ENCODE measurements at places on chromosomes 16 and 17.

GRCh38 chr16:24272379-24272778, 16.2 kb downstream of the CACNG3 start:
- no peak for DNase-seq

GRCh38 chr17:6126768-6127167, 56.6 kb downstream of the WSCD1 start:
- no peak for DNase-seq

DNA sequence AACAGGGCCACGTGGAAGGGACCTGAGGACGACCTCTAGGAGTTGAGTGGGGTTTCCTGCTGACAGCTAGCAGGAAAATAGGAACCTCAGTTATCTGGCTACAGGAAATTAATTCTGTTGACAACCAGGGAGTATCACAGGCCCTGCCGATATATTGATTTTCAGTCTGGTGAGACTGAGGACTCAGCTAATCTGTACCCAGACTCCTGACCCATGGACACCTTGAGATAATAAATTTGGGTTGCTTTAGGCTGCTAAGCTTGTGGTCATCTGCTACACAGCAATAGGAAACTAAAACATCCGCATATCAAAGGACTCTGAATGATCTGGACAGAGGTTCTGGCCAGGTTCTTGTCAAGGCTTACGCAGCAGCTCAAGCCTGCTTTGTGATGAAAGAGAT, 80.8 kb upstream of the CNEP1R1 start:
- DNase-seq = no peak

GRCh38 chr16:75244225-75244809, 7.1 kb downstream of the BCAR1 start:
- no peak for DNase-seq

GRCh38 chr17:45873728-45874127, 20.6 kb upstream of the MAPT start:
- DNase-seq = no peak

- DNase-seq = no peak
Measured at GRCh38 chr17:36496018-36496789, 9.7 kb downstream of the ZNHIT3 start.

- no peak for DNase-seq
Measured at GRCh38 chr17:1385861-1386260, 14.2 kb downstream of the YWHAE start.

- no peak for DNase-seq
Measured at GRCh38 chr17:30104575-30105339, 11.9 kb upstream of the NSRP1 start.

- no peak for DNase-seq
Measured at GRCh38 chr17:2841606-2842005, 45.4 kb downstream of the RAP1GAP2 start.

DNA sequence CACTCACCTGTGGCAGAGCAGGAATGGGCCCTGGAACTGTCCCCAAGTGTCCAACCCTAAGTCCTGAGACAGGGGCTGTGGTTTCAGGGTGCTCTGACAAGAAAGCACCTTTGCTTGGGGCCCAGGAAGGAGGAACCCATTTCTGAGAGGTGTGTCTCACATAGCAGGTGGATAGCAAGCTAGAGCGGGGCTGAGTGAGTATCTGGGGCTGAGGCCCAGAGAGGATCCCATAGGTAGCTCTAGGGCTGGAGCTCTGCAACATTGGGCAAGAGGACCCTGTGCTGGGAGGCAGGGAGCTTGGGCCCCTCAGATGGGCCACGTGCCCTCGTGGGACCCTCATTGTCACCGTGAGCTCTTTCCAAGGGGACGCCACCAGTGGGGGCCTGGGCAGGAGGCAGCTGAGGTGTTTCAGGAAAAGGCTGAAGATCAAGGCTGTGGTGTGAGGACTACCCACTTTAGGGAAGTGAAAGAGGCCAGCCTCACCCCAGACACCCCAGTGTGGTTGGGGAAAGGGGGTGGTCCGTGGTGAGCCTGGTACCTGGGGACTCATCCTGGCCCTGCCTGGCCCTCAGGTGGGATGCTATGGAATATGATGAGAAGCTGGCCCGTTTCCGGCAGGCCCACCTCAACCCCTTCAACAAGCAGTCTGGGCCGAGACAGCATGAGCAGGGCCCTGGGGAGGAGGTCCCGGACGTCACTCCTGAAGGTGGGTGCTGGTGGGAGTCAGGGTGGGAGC, 5.3 kb downstream of the DEF8 start:
- no peak for DNase-seq

GRCh38 chr17:9003355-9004131, 17.8 kb upstream of the NTN1 start:
- no peak for DNase-seq

DNA sequence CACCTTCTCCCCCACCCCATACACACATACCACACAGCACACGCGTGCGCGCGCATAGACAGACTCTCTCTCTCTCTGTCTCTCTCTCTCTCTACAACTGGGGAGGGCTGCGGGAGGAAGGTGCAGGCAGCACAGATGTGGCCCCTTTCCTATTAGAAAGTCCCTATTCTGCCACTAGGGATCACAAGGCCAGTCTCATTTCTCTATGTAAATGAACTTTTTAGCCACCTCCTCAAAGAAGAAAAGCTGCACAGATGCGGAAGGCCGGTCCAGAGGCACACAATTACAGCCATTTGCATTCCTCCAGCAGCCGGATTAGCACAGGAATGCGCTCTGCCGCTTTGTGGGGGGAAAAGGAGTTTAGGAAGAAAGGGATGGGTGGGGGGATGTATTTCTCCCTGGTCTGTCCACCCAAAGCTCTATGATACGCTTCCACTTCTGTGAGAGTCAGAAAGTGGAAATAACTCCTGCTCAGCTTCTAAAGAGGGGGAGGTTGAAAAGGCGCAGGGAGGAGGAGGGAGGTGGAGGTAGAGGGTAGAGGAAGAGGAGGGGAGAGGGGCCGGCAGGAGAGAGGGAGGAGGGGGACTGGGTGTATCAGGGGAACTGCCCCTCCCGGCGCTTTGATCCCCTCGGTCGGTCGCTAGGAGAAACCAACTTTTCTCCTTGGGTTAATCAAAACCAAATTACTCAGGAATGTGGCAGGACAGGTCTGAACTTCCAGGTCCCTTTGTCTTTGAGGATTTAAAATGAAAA, 11.7 kb downstream of the ZFHX3 start:
- DNase-seq = no peak

DNA sequence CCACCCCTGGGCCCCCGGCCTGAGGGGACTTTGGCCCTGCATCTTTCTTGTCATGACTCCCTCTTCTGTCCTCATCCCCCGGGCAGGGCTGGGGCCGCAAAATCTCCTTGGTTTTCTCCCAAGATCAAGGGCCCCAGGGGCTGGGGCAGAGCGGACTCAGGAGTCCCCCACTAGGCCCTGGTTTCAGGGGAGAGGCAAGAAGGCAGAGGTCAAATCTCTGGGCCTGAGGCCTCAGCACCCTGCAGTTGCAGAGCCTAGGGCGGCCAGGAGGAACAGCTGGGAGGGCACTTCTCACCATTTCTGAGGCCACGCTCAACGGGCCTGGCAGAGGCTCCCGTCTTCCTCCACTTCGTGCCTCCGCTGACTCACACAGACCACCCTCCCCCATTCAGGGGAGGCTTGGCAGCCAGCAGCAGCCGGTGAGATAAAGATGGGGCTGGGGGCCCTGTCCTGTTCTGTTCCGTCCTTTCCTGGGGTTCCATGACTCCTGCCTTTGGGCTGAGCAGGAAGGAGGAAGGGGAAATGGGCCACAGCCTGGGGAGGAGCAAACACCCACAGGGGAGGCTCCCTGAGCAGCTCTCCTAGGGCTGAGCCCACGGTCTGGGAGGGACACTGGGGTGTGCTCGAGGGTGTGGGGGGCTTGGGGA, 12.4 kb downstream of the ZSCAN10 start:
- no peak for DNase-seq

- no peak for DNase-seq
Measured at GRCh38 chr16:61362585-61362984, 673.7 kb downstream of the CDH8 start.

GRCh38 chr16:73997340-73997711, 299.3 kb upstream of the PSMD7 start:
- no peak for DNase-seq

DNA sequence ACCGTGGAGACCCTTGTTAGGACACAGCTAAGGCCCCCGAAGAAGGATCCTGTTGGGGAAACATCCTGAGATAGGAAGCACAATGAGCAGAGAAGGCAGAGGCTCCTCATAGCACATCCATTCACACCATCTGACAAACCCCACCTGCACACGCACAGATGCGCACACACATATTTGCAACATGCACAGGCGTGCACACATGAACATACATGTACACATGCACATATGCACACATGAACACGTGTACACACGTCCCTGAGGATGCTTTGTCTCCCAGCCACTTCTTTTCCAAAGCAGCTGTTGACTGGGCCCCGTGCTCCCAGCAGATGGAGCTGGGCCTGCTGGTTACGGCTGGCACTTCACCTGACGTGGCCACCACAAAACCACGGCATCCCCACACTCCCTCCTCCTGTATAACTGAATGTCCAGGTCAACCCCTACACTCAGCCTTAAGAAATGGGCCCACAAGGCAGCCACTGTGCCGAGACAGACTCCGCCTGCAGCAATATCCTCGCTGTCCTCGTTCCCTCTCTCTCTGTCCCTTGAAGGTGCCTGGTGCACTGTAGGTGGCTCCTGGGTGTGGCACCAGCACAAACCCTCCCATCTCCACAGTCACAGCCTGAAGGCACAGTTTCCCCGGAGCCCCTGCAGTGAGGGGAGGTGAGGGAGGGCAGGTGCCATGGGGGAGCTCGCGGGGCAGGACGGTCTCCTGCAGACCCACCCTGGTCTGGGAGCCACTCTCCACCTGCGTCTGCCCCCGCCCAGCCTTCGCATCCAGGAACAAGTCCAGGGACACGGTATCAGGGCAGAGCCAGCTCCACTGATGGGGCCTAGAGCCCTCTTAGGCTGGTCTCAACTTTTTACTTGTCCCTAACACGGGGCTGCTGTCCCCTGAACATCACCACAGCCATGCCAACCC, 183.0 kb downstream of the RBFOX3 start:
- no peak for DNase-seq

DNA sequence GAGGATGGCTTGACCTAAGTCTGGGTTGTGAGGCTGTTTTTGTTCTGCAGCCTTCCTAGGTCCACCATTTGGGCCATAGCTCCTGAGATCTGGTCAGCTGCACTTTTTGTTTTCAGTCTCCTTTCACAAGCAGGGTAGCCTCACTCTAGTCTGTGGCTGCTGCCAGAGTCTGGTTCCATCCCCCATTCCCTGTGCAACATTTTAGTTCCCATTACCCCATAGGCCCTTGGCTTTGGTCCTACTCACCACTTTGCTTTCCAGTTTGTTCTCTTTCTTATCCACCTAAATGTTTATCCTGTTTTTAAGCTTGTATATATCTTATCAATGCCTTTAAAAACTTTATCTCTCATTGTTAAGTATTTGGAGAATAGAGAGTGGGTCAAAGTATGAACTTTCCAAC, 6.5 kb upstream of the XYLT2 start:
- DNase-seq = no peak

DNA sequence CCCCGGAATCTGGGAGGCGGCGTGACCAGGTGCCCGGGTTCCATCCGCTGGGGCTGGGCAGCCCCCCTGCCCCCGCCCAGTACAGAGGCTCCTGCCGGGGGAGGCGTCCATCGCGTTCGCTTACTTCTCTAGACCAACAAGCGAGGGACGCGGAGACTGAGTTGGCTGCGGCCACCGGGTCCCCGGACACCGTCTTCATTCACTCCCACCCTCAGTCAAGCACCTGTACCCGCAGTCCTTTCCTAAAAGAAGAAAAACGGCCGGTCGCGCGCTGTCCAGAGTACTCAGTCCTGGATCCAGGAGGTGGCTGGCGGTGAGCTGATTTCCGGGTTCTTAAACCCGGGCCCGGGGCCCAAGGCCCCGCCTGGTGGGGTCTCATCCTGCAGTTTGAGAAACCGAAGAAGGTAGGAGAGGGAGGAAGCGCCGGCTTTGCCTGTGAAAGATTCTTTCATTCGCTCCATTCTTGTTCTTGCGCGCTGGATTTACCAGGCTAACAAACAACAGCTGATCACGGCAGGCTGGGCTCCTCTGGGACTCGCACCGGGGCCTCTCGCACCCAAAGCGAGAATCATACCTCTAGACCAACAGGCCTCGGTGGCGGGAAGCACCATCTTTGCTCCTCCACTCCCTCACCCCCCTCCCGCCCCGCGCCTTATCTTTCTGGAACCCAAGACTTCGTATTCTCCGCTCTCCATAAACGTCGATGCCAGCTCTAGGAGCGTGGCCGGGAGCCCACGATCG, 17.4 kb upstream of the OR1F1 start:
- no peak for DNase-seq
